ENCODE measurements at places on chromosomes 4 and X.

GRCh38 chr4:122702939-122703338 lies 29.6 kb upstream of the BBS12 start:
- no peak for DNase-seq

DNA sequence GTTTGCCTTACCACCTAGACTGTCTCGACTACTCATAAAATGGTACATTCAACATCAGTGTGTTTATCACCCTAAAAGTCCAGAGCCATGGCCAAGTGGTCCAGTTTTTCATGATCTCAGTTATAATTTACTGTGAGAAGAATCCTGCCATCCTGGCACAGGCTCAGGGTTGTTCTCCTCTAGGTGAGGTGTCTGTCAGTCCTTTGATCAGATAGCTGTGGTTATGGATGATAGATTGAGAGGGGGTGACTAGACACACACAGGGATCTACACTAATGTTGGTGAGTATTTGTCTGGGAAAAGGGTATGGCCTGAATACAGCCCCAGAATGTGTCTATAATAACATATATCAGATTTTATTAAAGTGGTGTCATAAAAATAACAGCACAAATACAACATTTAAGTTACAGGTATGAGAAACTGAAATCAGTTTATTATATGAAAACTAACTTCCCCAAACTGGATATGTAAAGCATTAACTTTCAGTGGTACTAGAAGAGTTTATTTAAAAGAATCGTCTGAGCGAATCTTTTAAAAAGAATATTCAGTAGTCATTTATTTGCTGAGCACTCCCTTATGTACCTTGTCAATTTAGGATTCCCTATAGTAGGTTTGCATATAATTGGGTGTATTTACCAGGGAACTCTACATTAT lies 93.3 kb downstream of the STIM2 start:
- DNase-seq: no peak

DNA sequence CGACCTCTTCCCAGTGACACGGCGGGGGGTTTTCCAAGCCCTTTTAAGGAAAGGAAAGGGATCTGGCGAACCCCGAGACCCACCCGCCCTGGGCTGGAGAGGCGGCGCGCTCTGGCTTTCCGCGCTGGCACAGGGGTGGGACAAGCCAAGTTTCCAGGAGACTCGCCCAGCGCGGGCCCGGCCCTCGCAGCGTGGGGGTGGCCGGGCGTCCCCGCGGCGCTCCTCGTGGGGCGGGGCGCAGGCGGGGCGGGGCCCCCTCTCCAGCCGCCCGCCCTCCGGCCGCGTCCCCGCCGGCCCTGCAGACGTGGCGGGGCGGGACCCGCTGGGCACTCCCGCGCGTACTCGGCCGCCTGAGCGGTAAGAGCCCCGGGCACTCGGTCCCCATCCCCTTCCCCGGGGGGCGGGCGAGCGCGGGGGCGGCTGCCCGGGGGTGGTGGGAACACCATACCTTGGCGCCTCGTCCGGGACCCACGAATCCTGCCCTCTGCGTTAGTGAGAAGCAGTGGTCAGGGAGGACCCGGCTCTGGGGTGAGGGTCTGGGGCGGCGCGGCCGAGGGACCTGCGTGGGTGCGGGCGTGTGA lies at the start of gene FAM114A1:
TSS of gene FAM114A1 (plus strand) at position 329 of the 581 bp plus-strand sequence. CDS start 10,273 bp downstream, outside the sequence.
- DNase-seq: peak; percentile 93

DNA sequence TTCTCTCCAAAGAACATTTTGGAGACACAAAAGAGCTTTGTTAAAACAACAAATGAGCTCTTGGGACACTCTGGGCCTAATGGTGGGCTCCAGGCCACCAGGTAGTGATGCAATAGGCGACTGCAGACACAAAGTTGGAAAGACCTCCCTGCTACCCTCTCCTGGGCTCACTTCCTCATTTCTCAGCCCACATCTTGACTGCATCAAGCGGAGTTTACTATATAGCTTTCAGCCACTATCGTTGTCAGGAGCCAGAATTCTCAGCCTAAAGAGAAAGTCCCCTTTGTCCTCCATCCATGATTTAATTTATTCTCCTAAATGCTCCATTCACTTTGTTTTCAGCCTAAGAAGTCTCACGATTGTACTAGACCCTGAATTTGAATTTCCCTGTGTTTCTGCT lies 114.9 kb downstream of the EFHC2 start:
- DNase-seq: no peak

GRCh38 chr4:187547316-187547715 lies 448.3 kb upstream of the ZFP42 start:
- DNase-seq: no peak

- DNase-seq: no peak
These were observed 137.0 kb downstream of the KCNIP4 start for GRCh38 chr4:21811565-21811964.

- DNase-seq: no peak
These were observed 48.4 kb upstream of the SLC7A3 start for GRCh38 chrX:70979136-70979762.

DNA sequence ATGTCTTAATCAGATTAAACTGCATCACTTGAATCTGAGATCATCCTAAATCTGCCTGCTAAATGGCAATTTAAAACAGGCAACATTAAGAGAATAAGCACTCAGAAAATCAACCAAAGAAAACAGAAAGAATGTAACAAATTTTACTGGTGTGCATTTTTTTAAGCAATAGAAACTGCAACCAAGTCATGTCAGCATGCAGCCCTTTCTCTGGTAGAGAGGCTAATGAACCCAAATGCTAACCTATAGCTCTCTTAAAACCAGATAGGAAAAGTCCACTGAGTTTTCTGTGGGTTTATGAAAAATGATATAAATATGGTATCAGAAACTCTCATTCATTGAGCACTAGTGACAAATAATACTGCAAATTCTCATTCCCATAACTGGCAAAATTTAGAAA lies 35.6 kb downstream of the COL25A1 start:
- no peak for DNase-seq

- peak; percentile 94 for DNase-seq
These were observed at the start of gene HCFC1 for GRCh38 chrX:153971450-153972367. Gene HCFC1 (minus strand): TSS chrX:153971818. CDS start chrX:153970840, 978 bp downstream.

GRCh38 chrX:43019021-43019420 lies 241.1 kb upstream of the PPP1R2C start:
- DNase-seq: no peak

DNA sequence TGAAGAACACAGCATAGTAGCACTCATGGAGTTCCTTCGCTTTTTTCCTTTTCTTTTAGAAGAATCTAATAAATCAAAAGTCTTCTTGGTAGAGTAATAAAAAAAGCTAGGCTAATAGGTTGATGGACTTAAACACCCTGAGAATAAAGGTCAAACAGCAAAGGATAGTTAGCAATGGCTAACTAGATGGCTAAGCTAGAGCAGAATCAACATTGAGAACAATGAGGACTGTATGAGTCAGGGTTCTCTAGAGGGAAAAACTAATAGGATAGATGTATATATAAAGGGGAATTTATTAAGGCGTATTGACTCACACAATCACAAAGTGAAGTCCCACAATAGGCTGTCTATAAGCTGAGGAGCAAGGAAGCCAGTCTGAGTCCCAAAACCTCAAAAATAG lies 550.9 kb downstream of the GLUD2 start:
- no peak for DNase-seq

GRCh38 chrX:19350941-19351384 lies 7.2 kb downstream of the PDHA1 start:
- no peak for DNase-seq

GRCh38 chr4:153610623-153611376 lies 73.3 kb upstream of the TLR2 start:
- no peak for DNase-seq

DNA sequence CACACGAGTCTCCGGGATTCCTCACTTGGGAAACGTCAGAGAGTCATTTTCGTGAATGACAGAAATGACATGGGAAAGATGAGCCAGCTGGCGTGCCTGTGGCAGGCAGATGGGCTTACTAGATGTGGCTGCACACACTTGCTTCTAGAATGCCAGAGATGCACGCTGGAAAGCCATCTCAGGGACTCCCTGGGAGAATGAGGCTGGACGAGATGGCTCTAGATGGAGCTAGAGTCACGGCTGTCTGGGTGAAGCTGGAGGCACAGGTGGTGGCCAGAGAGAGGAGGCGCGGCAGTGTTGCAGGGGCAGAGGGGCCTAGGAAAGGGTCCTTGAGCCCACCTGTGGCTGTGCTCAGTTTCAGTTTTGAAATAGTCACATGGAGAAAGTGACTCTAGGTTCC lies 26.0 kb downstream of the TKTL1 start:
- peak; percentile 46 for DNase-seq

DNA sequence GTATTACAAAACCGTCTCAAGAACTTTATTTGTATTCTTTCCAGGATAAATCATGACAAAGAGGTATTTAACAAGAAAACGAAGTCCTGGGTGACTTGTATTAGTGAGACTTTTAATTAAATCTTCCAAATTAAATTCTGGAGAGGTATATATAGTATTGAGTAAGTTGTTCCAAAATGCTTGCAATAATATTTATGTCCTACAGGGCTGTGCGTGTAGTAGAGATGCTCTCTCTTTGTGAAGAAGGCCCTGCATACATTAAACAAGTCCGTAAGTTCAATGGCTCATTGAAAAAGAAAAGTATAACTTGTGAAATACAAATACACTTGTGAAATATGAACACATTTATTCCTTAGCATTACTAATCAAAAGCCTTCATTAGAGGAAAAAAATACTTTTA lies 211.4 kb downstream of the ARHGAP24 start:
- DNase-seq: no peak

DNA sequence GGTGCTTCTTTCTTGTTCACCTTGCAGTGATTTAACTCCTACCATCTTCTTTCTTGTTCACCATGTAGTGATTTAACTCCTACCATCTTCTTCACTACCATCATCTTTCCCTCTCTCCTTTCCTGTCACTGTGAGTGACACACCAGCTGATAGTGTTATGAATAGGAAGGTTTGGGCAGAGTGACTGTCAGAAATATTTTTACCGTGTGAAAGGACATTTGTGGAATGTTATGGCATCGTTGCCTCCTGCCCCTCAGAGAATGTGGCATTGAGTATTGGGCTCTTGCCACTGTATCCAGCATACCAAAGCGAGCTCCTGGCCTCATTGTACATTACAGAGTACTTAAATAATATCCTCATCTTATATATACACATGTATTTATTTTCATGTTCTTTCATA lies 90.8 kb upstream of the AMOT start:
- no peak for DNase-seq

GRCh38 chrX:117854806-117855205 lies 261.8 kb downstream of the KLHL13 start:
- DNase-seq: no peak

GRCh38 chr4:1783970-1784369 lies 9.1 kb upstream of the FGFR3 start:
- DNase-seq: no peak

GRCh38 chr4:11881947-11882346 lies 453.3 kb upstream of the HS3ST1 start:
- DNase-seq: no peak

GRCh38 chr4:101599620-101600019 lies 190.9 kb upstream of the BANK1 start:
- no peak for DNase-seq

- no peak for DNase-seq
These were observed 114.7 kb upstream of the SLC6A14 start for GRCh38 chrX:116321711-116322110.

DNA sequence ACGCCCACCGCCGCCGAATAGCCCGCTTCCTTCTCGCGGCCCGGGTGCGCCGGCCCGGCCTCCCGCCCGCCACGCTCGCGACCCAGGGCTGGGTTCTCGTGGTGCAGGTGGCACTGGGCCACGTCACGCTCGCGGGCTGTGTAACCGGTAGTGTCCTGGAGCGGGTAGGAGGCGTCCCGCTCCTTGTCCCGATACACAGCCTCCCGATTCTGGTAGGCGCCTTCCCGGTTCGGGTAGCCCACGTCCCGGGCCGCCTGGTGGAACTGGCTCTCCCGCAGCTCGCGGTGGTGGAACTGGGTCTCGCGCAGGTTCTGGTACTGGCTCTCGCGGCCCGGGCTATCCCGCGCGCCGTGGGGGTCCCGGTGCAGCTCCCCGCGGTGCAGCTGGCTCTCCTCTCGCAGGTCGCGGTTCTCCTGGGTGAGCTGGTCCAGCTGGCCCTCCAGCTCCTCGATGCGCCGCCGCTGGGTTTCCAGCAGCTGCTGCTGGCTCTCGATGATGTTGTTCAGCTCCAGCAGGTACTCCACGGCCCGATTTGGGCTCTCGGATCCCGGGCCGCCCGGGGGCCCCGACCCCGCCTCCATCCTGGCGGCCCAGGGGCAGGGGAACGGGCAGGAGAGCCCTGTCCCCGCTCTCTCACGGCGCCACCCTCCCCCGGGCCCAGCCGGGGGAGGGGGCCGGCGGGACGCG lies 39.3 kb upstream of the IQSEC2 start:
- DNase-seq: peak; percentile 43

DNA sequence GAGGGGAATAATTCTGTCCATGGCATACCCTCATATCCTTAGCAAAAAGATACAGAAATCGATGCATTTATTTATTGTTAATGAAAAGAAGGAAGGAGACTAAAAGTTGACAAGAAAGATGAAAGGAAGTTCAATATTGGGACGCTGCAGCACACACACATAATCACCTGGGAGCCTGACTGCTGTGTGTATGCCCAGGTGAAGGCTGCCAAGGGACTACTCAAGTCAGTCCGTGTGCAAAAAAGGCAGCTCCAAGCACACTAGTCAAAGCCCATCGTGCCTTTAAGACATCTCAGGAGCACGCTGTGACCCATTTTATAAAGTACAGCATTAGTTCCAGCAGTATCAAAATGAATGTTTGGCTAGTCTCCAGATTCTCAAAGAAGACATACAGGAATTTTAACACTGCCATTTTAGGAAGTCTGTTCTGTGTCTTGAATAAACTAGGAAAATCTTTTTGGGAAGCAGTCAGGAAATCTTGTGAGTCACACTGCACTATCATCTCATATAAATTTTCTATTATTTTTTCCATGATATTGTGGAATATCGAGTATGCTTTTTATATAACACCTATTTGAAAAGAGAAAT lies 363.9 kb downstream of the GASK1B start:
- no peak for DNase-seq

GRCh38 chrX:12867685-12868084 lies 813 bp downstream of the TLR7 start:
- no peak for DNase-seq

GRCh38 chr4:16118090-16118489 lies 34.3 kb upstream of the PROM1 start:
- DNase-seq: no peak

GRCh38 chrX:47078129-47079043 lies at the start of gene RGN:
Gene RGN (plus strand): TSS chrX:47078443. CDS start chrX:47081145, 2,702 bp downstream.
- DNase-seq: peak; percentile 56

- peak; percentile 77 for DNase-seq
These were observed 2.1 kb upstream of the APBB2 start for GRCh38 chr4:41216294-41217019.

GRCh38 chr4:170705907-170706306 lies 616.2 kb upstream of the AADAT start:
- DNase-seq: no peak

DNA sequence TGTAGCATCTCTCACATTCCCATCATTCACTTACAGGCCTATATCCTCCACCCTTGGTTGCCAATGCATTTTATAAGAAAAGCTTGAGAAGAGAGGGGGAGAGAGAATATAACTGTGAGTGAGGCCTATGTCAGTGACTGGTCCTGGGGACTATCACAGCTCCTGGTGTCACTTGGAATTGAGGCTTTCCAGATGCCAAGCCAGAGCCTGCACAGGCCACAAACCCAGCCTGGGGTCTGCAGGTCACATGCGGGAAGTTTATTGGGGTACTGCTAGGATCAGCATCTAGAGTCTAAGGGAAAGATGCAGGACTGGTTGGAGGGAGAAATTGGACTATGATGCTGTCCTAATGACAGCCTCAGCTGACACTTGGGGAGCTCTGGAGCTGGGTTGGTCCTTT lies 47.6 kb downstream of the RTL5 start:
- no peak for DNase-seq

- no peak for DNase-seq
These were observed 132.8 kb downstream of the DTHD1 start for GRCh38 chr4:36414248-36414647.

GRCh38 chr4:122046255-122046654 lies 94.4 kb upstream of the TRPC3 start:
- no peak for DNase-seq

Data from left ventricle myocardium superior (tissue), 1 donor.